ENCODE measurements at places on chromosomes 1 and 21.

DNA sequence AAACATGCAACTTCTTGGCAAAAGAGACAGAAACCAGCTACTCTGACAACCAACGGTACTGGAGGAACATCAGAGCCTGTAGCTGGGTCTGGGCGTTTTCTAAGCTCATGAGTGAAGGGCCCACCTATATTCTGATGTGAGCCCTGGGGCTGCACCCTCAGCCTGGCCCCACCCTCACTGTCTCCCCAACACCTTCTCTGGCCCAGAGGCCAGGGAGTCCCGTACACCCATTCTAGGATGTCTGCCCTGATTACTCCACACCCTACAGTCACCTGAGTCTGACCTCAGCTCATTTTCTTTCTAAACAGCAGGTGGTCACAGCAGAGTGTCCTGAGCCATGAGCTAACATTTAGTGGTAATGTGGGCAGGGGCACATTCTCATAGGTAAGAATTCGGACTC is 439.2 kb downstream of the MATN1 start:
- H3K27ac ChIP-seq, result no peak overlapping the region
- no peak for DNase-seq
- H3K4me1 ChIP-seq, result no peaks in the 10 kb centered on the region
- no peak overlapping the region for H3K4me3 ChIP-seq

- H3K27me3 ChIP-seq, result no peaks in the 10 kb centered on the region
- no peak overlapping the region for H3K4me3 ChIP-seq
- no peak overlapping the region for H3K27ac ChIP-seq
- peaks cover 8% of the 10 kb centered on the region for H3K4me1 ChIP-seq
- H3K36me3 ChIP-seq, result no peaks in the 10 kb centered on the region
- no peak for DNase-seq
These were observed 554.8 kb upstream of the B3GALT2 start for GRCh38 chr1:193741228-193741627.

DNA sequence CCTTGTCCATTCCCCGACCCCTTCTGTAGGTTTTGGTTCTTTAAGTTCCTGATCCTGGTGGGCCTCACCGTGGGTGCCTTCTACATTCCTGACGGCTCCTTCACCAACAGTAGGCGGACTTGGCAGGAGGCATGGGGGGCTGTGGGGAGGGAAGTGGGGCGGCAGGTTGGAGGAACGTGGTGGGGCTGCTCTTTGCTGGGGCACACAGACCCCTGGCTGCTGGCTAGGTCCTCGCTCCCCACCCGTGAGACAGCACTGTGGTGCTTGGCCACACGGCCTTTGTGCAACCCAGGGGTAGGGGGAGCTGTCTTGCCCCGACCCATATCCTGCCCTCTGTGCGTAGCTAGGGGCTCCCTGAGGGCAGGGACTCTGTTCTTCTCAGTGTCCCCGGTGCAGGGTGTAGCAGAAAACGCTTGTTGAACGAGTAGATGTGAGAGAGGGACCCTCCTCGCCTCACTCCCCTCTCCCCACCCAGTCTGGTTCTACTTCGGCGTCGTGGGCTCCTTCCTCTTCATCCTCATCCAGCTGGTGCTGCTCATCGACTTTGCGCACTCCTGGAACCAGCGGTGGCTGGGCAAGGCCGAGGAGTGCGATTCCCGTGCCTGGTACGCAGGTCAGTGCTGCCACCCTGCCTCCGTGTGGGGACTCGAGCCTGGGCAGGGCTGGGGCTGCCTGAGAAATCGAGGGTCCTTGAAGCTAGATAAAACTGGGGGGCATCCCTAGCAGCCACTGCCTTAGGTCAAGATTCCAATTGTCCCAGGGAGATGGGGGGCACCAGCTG is 12.5 kb downstream of the SERINC2 start:
- no peaks in the 10 kb centered on the region for H3K27me3 ChIP-seq
- no peak overlapping the region for H3K27ac ChIP-seq
- H3K4me1 ChIP-seq, result peaks cover 6% of the 10 kb centered on the region
- H3K36me3 ChIP-seq, result no peaks in the 10 kb centered on the region

GRCh38 chr1:63134501-63135173 is 187.7 kb upstream of the FOXD3 start:
- no peak overlapping the region for H3K27ac ChIP-seq
- no peaks in the 10 kb centered on the region for H3K27me3 ChIP-seq
- no peak overlapping the region for H3K4me3 ChIP-seq
- DNase-seq, result no peak

GRCh38 chr1:207500306-207500705 is 4.3 kb downstream of the CR1 start:
- DNase-seq, result no peak
- no peak overlapping the region for H3K4me3 ChIP-seq
- no peak overlapping the region for H3K27ac ChIP-seq
- no peaks in the 10 kb centered on the region for H3K4me1 ChIP-seq

- H3K4me3 ChIP-seq, result no peak overlapping the region
- no peak overlapping the region for H3K27ac ChIP-seq
- H3K4me1 ChIP-seq, result no peaks in the 10 kb centered on the region
- no peaks in the 10 kb centered on the region for H3K36me3 ChIP-seq
- DNase-seq, result no peak
- no peaks in the 10 kb centered on the region for H3K27me3 ChIP-seq
These were observed 50.5 kb upstream of the ERO1B start for GRCh38 chr1:236332092-236332758.

- no peak overlapping the region for H3K27ac ChIP-seq
- H3K27me3 ChIP-seq, result no peaks in the 10 kb centered on the region
- H3K4me1 ChIP-seq, result peaks cover 60% of the 10 kb centered on the region
- H3K36me3 ChIP-seq, result peaks cover 28% of the 10 kb centered on the region
- no peak overlapping the region for H3K4me3 ChIP-seq
These were observed 22.0 kb downstream of the AHCYL1 start for GRCh38 chr1:110006516-110006915.

GRCh38 chr1:10957133-10957532 is 55.3 kb upstream of the TARDBP start:
- H3K36me3 ChIP-seq, result no peaks in the 10 kb centered on the region
- no peak overlapping the region for H3K4me3 ChIP-seq
- peak overlapping the region; percentile 71 for H3K27ac ChIP-seq
- DNase-seq, result no peak
- no peaks in the 10 kb centered on the region for H3K4me1 ChIP-seq

- H3K27ac ChIP-seq, result no peak overlapping the region
- H3K4me1 ChIP-seq, result no peaks in the 10 kb centered on the region
- no peak for DNase-seq
- H3K27me3 ChIP-seq, result no peaks in the 10 kb centered on the region
- no peak overlapping the region for H3K4me3 ChIP-seq
These were observed 1048.3 kb downstream of the AMY1C start for GRCh38 chr1:104797982-104798381.

GRCh38 chr1:228500143-228500734 is 13.1 kb downstream of the RNF187 start:
- no peak for DNase-seq
- H3K27me3 ChIP-seq, result no peaks in the 10 kb centered on the region
- no peak overlapping the region for H3K27ac ChIP-seq
- peaks cover 9% of the 10 kb centered on the region for H3K4me1 ChIP-seq
- no peak overlapping the region for H3K4me3 ChIP-seq

DNA sequence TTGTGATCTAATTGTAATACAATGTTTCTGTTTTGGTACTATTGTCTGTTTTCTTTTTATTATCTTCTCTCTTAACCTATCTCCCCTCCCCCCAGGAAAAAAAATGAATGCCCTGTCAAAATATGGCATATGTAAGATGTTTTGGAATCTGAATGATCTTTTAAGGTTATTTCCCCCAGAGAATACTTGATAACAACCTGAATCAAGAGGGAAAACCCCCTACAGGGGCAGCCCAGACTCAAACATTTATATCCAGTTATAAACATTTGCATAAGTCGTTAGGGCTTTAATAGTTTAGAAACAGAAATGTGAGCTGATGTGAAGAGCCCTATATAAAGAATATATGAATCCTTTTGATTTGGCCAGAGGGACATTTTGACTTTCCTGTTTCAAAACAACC is 169.5 kb downstream of the VAV3 start:
- no peak overlapping the region for H3K27ac ChIP-seq
- no peaks in the 10 kb centered on the region for H3K27me3 ChIP-seq
- no peak overlapping the region for H3K4me3 ChIP-seq
- no peaks in the 10 kb centered on the region for H3K36me3 ChIP-seq
- H3K4me1 ChIP-seq, result no peaks in the 10 kb centered on the region

DNA sequence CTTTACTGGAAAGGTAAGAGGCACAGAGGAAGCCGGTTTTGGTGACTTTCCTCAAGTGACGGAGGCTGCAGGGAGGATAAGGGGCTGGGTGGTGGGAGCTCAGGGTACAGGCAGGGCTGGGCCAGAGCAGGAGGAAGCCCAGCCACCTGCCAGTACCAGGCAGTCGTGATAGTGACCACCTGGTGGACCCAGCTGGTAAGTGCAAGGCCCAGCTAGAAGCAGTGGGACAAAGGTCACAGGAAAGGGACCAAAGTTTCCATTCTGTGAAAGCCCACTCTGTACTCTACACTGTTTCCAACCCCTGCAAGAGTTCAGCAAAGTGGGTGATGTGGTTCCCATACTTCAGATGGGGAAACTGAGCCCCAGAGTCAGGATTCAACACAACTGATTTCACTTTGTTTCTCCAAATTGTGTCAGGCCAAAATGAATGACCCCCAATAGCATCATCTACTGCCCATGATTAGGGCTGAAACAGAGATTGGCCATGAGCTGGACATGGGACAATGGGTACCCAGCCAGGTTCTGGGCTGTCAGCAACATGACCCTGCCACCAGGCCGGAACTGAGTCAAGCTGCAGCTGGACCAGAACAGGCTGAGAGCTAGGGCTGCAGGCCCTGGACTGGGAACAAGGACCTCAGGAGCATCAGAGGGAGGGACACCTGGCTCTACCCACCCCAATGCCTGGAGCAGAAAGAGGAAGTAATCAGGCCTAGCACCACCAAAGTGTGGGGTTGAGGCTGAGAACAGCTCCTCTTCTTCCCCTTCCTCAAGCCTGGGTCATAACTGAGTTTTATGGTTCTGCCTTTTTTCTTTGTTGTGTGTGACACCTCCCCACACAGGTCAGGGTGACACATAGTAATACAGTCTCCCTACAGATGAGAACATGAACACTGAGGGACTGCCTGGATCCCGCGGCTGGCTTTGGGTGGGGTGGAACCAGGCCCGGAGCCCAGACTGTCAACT is 50.2 kb downstream of the KCNN3 start:
- no peaks in the 10 kb centered on the region for H3K27me3 ChIP-seq
- no peak for DNase-seq
- H3K4me3 ChIP-seq, result no peak overlapping the region
- H3K36me3 ChIP-seq, result no peaks in the 10 kb centered on the region
- H3K27ac ChIP-seq, result no peak overlapping the region

- no peaks in the 10 kb centered on the region for H3K36me3 ChIP-seq
- H3K4me1 ChIP-seq, result peaks cover 6% of the 10 kb centered on the region
- no peak for DNase-seq
- no peak overlapping the region for H3K4me3 ChIP-seq
- peak overlapping the region; percentile 44 for H3K27ac ChIP-seq
These were observed 64.2 kb upstream of the ERRFI1 start for GRCh38 chr1:8090241-8090702.

DNA sequence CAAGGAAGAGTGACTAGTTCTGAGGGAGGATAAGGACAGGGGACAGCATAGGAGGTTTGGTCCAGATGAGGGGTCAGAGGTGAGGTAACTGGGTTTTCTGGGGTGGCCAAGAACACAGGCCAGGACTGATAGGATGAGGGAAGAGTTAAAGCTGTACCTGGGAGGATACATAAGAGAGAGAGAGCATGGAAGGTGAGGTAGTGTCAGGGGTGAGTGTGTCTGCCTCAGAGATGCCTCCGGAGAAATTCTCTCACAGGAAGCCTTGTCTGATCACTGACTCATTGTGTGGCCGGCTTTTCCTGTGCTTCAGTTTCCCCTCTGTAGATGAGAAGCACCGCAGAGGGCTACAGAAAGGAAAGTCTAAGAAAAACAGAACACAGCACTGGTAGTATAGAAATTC is 40.2 kb downstream of the FASLG start:
- no peaks in the 10 kb centered on the region for H3K27me3 ChIP-seq
- H3K4me1 ChIP-seq, result peaks cover 6% of the 10 kb centered on the region
- no peaks in the 10 kb centered on the region for H3K36me3 ChIP-seq
- no peak for DNase-seq
- no peak overlapping the region for H3K27ac ChIP-seq
